Omental fat pad (tissue), 4 donors: ENCODE measurements at places on chromosomes 11 and 22.

GRCh38 chr11:9823439-9823838, 159.6 kb downstream of the SWAP70 start:
- no peak for DNase-seq

DNA sequence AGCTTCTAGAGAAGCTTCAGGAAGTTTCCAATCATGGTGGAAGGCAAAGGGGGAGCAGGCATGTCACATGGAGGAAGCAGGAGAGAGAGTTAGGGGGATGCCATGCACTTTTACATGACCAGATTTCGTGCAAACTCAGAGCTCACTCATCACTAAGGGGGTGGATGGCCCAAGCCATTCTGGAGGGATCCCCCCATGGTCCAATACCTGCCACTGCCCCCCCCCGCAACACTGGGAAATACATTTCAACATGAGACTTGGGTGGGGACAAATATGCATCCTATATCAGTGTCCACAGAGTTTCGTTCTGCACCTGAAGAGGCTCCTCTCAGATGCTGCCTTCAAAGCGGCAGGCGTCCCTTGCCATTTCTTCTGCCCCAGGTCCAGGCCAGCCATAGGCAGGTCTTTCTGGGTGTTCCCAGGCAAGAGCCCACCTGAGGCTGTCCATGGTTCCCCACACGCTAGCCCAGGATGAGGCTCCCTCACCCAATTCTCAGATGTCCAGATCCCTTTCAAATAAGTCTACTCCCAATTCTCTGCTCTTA, 1344.3 kb downstream of the TBC1D22A start:
- no peak for DNase-seq

GRCh38 chr11:9138612-9139579, 47.5 kb upstream of the SCUBE2 start:
- no peak for DNase-seq

- DNase-seq: no peak
These were observed 21.5 kb downstream of the RANGAP1 start for GRCh38 chr22:41264408-41264941.

GRCh38 chr11:75355051-75355450, 3.6 kb upstream of the ARRB1 start:
- no peak for DNase-seq

DNA sequence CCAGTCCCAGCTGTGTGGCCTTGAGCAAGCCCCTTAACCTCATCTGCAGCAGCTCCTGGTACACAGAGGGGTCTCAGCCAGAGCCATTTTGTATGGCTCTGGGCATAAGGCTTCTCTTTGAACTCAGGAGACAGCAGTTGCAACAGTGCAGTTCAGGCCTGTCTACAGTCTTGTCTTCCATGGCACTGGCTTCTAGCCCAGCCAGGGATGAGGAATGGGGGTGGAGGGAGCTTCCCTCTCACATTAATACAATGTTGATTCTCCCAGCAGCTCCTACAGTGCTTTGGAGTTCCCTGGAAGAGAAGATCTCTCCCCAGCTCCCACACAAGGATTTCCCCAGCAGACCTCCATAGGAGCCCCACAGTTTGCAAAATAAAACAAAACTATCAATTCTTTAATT, 350.2 kb downstream of the BUD13 start:
- no peak for DNase-seq
